ENCODE measurements at places on chromosomes 12 and 14. TPM values are rescaled to one million over a fixed set of nuclear protein-coding genes. Genes with fewer than 3 reads are reported as not detected.

DLK1 gene
- 0.87 TPM for total RNA-seq

RPS26 gene
- total RNA-seq = 75.5 TPM

DNA sequence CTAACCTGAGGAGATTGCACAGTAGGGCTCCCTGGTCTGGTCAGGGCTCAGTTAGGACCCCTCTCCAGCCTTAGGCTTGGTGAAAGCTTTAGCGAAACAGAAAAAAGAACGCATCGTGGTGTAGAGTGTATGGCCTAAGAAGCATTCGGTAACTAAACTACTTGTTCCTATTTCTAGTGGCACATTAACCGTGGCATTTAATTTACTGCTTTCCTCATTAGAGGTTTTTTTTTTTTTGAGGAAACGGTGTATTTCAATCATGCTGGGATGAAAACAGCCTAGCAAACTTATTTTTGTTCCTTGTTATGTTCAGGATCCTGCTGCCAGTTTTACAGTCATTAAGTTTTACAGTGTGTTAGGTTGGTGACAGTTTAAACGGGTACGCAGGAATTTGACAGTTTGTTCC lies 518 bp upstream of the OSBPL8 start:
- DNase-seq = no peak

GRCh38 chr12:56118688-56119357 lies 757 bp downstream of the ZC3H10 start:
- DNase-seq = no peak

RAB5B gene
- 50.9 TPM for total RNA-seq

SYCP3 gene
- total RNA-seq = 0.05 TPM

DNA sequence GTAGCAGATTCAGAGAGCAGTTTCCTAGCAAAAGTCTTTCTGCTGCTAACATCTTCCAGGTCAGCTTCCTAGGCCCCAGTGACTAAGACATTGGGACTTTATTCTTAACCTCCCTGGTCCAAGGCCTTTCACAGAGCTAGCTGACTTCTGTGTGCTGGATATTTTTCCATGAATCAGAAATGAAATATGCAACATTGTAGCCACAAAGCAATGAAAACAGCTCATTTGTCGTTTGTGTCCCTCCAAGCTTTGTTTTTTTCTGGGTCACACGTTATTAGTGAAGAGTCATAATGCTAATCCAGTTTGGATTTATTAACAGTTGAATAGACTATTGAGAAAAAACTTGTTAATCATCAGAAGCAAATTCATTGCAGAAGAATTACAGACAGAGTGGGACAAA lies 82.4 kb downstream of the ARF6 start:
- no peak for DNase-seq
